Umbilical cord (tissue), 2 donors: ENCODE measurements at places on chromosomes 3 and 15.

GRCh38 chr3:50173685-50174516 lies 17.5 kb upstream of the GNAT1 start:
- DNase-seq, result no peak

DNA sequence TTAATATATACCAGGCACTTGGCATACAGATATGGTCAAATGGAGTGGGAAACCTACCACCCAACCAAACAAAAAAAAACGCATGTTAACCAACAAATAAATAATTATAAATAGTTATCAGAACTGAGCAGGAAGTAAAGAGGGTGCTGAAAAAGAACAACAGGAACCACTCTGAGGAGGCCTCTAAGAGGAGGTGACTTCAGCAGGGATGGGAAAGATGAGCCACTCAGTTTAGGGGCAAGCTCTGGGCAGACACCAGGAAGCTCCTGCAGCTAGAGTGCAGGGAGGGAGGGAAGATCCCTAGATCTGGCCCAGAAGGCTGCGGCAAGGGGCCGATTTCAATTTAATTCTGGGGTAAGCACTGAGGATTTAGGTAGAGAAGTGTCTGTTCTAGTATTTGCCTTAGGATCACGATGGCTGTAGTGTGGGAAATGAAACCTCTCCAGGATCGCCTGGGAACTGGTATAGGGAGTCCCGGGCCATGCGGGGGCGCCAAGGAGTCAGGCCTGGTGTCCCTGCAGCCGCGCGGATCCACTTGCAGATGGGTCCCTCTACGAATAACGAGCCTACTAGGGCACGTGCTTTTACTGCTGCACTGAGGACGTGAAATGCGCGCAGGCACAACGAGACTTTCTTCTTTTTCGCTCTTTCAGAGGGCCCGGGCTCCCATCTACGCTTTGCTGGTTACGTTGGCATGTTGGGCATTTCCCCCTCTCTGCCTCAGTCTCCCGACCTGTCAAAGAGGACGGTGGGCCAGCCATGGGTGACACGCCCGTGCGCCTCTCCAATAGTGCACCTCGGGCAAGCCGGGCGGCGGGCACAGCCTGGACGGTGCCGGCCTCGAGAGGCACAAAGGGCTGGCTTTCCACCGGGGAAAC lies 1.5 kb upstream of the LIMD1 start:
- peak; percentile 95 for DNase-seq

GRCh38 chr3:142624341-142625152 lies 28.4 kb downstream of the PLS1 start:
- no peak for DNase-seq

- peak; percentile 93 for DNase-seq
Observed at GRCh38 chr3:138834596-138835396, at the start of gene PIK3CB. PIK3CB (minus strand) TSS chr3:138834928; CDS start chr3:138759343, 75,585 bp downstream.

GRCh38 chr3:178907081-178907480 lies 164.5 kb downstream of the ZMAT3 start:
- DNase-seq, result no peak

DNA sequence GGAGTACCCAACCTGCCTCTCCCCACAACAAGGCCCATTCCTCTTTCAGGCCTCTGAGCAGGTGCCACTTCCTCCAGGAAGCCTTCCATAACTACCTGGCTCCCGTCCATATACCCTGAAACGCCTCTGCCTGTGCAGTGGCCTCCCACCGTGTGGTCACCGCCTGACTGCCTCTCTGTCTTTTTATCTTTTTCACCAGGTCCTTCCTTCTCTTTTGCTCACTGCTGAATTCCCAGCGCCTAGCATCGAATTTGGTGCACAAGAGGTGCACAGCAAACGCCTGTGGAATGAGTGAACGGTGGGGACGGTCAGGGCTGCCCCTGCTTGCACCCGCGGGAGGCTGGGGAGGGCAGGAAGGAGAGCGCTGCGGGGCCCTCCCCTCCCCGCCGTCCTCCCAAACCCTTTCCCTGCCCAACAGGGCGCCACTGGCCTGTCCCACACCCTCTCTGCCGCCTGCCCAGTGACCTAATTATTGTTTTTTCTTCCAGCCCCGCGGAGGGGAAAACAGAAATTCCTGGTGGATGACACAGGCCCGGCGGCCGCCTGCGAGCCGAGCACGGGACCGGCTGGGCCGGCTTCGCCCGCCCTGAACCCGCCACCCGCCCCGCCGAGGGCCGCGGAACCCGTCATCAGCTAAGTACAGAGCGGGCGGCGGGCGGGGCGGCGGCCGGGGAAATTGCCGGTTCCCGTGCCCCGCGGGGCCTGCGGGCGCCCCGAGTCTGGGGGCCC lies 140.1 kb downstream of the SMAD6 start:
- peak; percentile 93 for DNase-seq

DNA sequence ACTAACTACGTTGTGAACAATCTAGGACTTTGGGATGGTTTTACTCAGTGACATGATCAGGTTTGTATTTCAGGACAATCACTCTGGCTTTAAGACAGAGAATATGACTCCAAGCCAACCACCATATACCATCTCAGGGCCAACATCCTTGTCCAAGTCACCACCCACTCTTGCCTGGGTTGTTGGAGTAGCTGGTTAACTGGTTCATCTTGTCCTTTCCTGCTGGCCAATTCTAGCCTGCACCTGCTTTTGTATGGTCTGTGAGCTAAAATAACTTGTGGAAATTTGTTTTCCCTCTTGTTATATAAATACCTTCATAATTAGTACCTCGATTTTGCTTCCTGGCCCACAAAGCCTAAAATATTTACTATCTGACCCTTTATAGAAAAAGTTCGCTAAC lies 306.8 kb upstream of the STT3B start:
- no peak for DNase-seq

GRCh38 chr15:71804226-71804625 lies 6.1 kb upstream of the NR2E3 start:
- DNase-seq, result no peak
